ENCODE measurements at places on chromosomes 1 and 21.
A peak's percentile ranks its signal among the peaks of the same experiment; 100 is the strongest.

DNA sequence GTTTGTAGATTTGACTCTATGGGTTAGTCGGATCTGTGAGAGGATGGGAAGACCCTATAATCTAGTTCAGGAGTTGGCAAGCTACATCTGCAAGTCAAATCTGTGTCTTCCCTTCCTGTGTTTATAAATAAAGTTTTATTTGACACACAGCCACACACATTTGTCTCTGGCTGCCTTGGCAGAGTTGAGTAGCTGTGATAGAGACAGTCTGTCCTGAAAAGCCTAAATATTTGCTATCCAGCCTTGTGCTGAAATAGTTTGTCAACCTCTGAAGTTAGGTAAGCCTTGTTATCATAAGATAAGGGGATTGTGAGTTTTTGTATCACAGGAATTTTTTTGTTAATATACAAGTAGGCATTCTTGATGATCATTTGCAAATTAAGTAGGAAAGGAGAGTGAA, 136.8 kb downstream of the NOS1AP start:
- no peak for DNase-seq

GRCh38 chr1:56287721-56288120, 291.6 kb downstream of the PLPP3 start:
- DNase-seq, result no peak

- DNase-seq, result no peak
These were observed 126.9 kb upstream of the PLPPR5 start for GRCh38 chr1:99131546-99131945.

- DNase-seq, result no peak
These were observed 57.3 kb downstream of the PSMG1 start for GRCh38 chr21:39125752-39126485.

- no peak for DNase-seq
These were observed 7.8 kb downstream of the UBE2Q1 start for GRCh38 chr1:154550657-154551056.

DNA sequence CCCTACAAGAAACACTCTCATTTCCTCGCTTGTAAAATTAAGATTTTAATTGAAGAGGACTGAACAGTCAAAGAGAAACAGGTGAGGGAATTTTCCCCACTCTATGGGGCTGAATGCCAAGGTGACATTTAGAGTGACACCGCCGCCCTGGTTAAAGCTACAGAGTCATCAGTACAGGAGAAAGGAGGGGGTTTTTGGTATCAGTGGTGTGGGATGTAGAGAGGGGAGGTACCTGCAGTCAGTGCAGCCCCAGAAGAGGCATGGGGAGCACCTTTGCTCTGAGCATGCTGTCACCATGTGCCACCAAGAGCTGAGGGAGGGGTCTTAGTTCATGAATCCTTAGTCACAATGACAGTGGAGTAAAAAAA, 2.8 kb downstream of the DIRAS3 start:
- DNase-seq, result no peak

DNA sequence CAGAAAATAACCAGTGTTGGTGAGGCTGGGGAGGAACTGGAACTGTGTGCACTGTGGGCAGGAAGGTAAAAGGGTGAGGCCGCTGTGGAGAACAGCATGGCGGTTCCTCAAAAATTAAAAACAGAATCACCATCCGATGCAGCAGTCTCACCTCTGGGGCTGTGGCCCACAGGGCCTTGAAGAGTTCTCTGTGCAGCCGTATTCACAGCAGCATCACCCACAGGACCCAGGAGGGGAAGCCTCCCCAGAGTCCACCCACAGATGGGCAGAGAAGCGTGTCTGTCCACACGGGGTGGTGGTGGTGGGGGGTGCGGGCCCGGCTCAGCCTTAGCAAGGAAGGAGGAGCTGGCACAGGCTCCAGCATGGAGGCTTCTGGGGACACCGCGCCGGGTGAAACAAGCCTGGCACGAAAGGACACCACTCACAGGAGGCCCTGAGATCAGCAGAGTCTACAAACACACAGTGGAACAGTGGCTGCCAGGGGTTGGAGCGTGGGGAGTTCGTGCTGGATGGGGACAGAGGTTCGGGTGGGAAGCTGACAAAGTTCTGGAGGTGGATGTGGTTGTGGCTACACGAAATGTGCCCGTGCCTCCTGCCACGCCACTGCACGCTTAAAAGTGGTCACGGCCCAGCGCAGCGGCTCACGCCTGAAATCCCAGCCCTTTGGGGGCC, 11.5 kb downstream of the MORN1 start:
- no peak for DNase-seq

- peak; percentile 9 for DNase-seq
These were observed 131.6 kb downstream of the LHX8 start for GRCh38 chr1:75265792-75266191.

DNA sequence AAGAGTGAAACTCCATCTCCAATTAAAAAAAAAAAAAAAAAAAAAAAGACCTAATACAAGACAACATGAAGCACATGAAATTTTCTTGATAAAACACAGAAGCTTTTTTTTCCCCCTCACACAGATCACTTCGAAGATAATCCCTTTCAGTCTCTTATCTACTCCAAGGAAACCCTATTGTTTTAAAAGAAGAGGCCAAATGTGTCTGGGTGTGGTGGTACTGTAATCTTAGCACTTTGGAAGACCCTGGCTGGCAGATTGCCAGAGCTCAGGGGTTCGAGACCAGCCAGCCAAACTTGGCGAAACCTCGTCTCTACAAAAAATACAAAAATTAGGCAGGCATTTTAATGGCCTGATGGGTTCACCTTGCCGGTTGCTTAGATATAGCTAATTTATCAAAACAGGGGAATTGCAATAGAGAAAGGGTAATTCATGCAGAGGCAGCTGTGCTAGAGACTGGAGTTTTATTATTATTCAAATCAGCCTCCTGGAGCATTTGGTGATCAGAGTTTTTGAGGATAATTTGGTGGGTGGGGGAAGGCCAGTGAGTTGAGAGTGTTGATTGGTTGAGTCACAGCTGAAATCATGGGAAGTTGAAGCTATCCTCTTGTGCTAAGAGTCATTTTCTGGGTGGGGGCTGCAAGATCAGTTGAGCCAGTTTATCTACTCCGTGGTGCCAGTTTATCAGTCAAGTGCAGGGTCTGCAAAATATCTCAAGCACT, 62.5 kb downstream of the SLC16A1 start:
- no peak for DNase-seq

DNA sequence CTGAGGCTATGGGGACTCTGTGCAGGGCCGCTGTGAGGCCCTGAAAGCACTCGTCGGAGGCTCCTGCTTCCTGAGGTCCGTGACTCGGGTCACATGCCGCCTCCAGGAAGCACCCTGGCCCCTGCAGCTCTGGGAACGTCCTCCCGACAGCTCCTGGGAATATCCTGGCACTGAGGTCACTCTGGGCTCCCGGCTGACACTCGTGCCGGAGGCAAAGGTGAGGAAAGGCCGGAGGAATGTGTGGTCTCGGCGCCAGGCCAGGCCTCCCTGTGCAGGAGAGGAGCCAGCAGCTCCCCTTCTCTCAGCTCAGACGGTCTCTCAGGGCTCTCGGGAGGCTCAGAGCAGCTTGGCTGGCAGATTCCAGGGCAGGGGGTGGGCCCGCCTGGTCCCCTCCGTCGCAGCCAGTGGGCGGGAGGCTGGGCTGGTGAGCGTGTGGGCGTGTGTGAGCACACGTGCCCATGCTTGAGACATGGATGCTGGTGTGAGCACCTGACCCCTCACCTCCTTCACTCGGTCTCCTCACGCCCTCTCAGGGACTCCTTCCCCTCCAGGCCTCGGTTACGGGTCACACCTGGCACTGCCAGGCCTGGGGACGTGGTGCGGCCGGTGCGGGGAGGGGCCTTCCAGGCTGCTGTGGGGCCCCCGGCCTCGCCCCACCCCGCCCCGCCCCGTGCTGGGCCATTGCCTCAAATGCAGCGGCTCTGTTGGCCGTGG, 5.5 kb upstream of the RNF223 start:
- DNase-seq, result no peak

DNA sequence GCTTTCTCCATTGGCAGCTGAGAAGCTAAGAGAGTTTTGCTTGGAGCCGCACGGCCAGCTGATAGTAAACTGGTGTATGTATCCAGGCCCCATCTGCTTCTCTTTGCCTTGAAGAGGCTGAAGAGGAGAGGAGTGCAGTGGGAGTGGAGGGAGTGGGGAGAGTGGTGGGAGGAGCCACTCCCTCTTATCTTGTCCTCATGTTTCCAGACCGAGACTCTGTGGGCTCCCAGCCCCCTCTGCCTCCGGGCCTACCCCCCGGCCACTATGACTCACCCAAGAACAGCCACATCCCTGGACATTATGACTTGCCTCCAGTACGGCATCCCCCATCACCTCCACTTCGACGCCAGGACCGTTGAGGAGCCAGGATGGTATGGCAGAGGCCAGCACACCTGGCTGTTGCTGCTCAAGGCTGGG, 6.0 kb upstream of the LRRC71 start:
- DNase-seq, result no peak

DNA sequence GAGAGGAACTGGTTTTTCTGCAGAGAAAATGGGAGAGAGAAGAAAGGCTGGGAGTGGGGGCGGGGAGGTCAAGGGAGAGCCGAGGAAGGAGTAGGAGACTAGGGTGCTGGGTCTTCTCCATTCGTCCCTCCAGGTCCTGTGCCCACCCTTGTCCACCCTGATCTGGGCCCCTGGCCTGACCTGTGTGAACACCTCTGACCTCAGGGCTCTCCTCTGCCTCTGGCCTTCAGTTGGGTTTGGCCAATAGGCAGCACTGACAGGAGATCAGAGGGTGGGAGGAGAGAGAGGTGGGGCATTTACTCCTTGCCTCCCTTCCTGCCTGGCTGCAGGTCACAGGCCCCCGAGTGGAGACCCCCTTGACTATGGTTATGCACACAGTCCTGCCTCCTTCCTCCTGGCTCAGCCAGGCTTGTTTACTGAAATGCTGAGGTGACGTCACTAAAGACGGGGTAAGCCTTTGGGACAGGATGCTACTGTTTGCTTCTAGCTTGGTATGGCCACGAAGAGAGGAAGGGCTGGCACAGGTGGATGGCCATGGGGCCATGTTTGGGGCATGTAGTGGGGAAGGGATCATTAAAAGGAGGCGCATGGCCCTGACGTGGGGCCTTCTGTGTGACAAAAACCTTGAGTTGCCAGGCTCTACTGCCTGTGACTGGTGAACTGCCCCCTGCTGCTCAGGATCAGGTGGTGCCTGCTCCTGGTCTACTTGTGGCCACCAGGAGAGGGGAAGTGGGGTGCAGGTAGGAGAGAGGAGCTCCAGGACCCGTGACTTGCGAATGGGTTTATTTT, 248.7 kb upstream of the CSF3R start:
- DNase-seq, result no peak

GRCh38 chr1:17904290-17904689, 149.2 kb downstream of the ACTL8 start:
- DNase-seq, result no peak

DNA sequence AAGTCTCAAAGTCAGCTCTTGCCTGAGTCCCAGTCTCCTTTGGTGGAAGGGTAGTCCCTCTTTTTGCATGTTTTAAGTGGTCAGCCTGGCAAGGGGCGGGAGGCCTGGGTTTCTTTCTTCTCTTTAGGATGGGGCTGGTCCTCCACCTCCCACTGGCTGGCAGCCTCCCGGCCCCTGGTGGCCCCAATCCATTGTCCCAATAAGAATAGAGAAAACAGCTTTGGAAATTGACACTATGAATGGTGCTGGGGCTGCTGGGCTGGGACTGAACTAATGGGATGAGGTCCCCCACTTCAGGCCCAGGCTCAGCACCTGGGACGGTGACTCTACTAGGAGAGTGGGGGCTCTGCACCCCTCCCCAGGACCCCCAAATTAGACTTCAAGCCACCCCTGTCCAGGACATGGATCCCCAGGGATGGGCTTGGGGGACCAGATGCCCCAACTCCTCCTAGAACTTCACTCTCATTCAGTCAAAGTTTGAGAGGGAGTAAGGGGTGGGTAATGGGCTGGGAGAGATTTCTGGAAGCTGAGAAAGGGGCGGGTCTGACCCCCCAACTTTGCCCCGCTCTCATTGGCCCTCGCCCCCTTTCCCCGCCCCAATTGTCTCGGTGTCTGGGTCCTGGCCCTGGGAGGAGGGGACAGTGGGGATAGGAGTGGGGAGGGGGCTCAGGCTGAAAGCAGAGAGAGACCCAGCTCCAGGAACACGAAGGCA, 18.2 kb downstream of the SLC27A3 start:
- no peak for DNase-seq

DNA sequence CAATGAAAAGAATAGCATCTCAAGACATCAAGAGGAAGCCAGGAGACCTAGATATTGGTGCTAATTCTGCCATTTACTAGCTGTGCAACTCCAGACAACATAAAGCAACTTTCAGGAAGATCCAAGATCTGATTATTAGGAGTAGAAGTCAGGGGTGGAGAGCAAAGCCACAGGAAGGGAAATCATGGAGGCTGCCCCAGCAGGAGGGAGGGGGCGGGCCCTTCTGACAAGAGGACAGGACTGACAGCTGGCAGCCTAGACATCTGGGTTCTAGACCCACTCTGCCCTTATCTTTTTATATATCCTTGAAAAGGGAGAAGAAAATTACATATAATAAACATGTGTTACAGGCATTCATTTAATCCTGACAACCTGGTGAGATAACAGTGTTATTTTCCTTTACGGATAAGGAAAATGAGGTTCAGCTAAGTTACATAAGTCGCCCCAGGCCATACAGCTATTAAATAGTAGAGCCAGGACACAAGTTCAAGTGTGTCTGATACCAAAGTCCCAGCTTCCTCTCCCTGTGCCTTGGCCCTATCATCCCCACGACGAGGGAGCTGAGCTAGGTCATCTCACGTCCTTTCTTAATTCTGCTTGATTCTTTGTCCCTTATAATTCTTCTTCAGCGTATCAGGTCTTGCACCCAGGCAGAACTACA, 46.6 kb downstream of the ARHGEF11 start:
- DNase-seq, result no peak

- DNase-seq, result no peak
These were observed 154.0 kb downstream of the SLC30A10 start for GRCh38 chr1:219774386-219774785.

DNA sequence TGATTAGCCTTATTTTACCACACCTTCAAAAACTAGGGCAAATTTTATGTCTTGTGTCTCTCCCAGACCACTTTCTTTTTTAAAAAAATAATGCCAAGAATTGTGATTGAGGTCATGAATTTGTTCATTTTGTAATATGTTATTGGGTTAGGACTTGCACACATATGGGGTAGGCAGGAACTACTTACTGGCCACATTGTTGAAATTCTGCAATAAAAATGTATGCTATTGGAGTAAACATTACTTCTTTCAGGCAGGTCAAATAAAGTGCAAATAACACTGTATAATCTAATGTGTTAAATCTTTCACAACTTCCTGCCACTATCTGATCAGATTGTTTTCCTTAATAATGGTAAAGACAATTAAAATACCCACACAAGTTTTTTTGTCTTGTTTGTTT, 166.6 kb upstream of the COL11A1 start:
- no peak for DNase-seq

DNA sequence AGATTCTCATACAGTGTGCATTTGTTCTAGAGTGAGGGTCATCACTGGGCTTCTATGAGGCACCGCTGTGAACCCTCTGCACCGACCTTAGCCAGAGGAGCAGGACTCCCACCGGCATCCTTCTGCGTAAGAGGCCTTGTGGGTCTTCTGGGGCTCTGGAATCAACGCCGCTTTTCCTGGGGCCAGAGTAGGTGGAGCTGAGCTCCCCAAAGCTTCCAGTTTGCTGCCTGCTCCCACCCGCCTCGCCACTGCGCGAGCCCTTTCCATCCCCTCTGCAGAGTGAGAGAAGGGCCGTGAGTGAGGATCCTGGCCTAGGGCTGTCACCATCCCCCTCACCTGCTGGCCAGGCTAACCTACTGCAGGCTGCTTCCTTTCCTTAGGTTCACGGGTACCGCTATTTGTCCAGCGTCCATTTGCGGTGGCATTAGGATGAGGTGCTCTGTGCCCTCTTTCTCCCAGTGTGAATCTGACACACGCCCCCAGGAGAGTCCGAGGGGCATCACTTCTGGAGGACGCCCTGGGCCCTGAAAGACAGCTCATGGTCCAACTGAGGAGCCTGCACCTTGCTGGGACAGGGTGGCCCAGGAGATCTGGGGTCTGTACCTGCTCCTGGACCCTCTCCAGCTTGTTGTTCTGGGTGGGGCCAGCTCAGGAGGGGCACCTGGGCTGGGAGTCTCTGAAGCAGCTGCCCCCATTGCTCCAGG, 36.2 kb downstream of the UMODL1 start:
- no peak for DNase-seq
